AG20443 (cell line): ENCODE measurements at places on chromosomes 12 and 14.

DNA sequence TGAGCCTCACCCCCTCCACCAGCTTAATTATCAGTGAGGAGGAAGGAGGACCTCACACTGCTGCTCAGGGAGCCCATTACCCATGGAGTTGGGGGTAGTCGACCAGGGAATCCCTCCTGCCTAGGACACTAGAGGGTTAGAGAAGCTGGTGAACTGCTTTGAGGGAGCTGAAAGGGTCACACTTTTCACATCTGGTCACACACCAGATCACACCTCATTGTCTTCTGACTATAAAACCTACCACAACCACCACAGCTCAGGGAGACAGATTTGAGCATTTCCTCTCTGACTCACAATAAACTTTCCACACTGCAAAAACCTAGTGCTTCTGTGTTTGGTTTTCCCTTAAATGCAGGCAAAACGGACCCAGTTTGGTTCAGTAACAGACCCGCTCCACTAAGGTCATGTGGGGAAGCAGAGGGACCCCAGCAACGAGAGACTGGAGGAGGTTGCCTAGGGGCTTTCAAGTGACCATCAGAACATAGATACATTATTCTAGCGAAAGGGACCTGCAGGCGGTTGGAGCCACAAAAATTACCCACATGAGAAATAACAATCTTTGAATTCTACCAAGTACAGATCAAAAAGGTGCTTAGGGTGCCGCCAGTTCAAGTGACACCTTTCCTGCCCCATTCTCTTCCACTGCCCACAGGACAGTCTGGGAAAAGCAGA is 151.4 kb upstream of the AVPR1A start:
- DNase-seq, result no peak

DNA sequence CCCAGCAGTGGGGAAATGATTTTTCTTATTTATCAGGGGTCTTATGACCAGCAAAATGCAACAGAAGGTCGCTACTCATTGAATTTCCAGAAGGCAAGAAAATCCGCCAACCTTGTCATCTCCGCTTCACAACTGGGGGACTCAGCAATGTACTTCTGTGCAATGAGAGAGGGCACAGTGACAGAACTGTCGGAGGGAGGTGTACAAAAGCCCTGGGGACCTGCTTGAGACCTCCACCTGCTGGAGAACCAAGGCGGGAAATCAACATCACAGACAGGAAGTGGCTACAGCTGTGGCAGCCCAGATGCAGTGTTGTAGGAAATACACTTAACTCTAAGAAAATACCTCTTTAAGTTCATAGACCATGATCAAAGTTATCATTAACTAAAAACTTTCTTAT is 250.9 kb upstream of the OR4E1 start:
- no peak for DNase-seq

- DNase-seq, result no peak
Measured at GRCh38 chr12:31260840-31261239, 65.1 kb downstream of the SINHCAF start.

- DNase-seq, result no peak
Measured at GRCh38 chr14:67525389-67525788, 7.7 kb upstream of the PLEKHH1 start.

GRCh38 chr12:122283680-122284079 is 17.4 kb upstream of the VPS33A start:
- DNase-seq, result no peak

DNA sequence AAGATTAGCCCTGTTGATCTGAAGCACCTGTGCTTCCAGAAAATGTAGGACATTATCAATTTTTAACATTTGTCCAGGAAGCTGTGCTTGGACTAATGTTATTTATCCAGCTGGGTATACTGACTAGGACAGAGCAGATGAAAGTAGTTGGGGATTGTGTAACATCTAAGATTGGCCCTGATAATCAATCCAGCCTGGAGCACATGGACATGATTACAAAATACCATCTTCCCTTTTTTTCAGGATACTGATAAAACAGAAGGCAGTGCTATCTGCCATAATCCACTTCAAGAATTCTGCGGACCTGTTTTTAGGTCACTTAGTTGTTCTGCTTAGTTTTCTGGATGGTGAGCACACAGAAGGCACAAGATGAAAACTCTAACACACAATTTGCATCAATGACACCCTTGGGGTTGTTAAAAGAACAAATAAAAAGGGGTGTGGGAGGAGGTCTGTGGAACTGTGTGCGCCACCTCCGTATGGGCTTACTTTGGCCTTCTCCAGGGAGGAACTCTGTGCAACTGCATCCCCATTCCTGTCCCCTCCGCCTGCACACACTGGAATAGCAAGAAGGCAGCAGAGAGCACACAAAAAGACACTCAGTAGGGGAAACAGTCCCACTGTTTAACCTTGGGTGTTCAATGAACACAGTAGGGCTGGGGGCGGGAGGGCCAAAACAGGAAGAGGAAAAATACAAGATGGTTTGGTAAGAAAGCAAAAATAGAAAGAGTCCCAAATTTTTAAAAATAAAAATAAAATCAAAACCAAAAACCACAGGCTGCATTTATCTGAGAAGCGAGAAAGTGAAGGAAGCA is 31.1 kb upstream of the DUSP6 start:
- peak; percentile 33 for DNase-seq

GRCh38 chr14:101246894-101247841 is 314.1 kb upstream of the DIO3 start:
- no peak for DNase-seq

DNA sequence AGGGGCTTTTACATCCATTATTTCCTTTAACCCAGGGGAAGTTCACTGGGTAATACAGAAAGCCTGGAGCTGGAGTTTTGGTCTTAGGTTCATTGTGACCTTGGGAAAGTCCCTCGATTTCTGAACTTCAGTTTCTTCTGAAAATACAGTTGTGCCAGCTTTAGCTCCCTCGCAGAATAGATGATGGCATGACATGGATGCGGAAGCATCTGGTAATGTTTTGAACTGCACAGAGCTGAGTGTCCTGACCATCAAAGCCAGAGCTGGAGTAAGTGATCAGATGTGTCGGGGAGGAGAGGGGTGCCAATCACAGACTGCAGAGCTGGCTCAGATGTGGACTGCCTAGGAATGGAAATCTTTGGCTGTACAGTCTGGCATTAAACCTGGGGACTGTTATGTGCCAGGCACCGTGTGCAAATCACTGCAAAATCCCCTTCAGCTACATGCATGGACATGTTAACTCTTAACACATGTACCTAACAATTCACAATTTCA is 180.9 kb downstream of the ETV6 start:
- no peak for DNase-seq

DNA sequence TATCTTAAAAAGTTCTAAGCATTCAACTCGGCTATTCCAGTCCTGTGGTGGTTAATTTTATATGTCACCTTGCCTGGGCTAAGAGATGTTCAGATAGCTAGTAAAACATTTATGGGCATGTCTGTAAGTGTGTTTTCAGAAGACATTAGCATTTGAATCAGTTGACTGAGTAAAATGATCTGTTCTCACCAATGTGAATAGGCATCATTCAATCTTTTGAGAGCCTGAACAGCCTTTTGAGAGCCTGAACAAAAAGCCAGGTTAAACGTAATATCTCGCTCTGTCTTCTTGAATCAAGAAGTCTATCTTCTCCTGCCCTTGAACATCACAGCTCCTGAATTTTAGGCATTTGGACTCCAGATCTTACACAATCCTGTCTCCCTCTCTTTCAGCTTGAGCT is 1266.1 kb downstream of the LRFN5 start:
- DNase-seq, result no peak

DNA sequence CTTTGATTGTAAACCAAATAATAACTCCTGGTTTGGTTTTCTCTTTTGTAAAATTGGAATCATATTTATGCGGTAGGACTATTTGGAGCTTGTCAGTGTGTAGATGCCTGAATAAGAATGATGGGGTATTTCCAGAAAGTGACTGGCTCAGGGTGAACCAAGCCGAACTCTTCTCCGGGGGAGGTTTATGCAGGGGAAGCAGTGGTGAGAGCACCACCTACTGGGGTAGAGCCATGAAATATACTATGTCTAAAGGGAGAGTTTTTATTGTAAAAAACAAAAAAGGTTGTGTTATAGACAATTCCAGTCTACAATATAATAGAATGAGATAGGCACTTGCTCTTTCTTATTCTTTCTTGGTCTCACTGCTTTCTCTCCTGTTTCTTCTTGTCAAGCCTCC is 222.9 kb upstream of the SLC16A7 start:
- DNase-seq, result peak; percentile 35

GRCh38 chr12:53757101-53757770 is 5.5 kb upstream of the CISTR start:
- peak; percentile 88 for DNase-seq

- DNase-seq, result no peak
Measured at GRCh38 chr12:110592078-110592477, 9.0 kb upstream of the PPTC7 start.

DNA sequence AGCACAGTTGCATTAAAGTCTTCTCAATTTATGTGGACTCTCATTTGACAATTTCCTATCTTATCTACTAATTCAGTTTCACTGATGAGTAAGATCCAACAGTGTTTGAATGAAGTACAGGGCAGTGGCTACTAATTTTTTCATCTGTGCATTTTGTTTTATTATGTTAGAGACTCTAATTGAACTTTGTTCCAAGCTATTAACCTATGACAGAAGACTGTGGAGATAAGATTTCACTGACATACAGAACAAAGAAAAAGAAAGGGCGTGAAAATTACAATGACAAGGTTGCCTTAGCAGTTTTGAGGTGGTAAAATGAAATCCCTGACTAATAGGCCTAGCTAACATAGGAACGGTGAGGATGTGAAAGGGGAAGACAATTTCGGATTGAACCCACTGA is 153.2 kb upstream of the SOX5 start:
- DNase-seq, result no peak

DNA sequence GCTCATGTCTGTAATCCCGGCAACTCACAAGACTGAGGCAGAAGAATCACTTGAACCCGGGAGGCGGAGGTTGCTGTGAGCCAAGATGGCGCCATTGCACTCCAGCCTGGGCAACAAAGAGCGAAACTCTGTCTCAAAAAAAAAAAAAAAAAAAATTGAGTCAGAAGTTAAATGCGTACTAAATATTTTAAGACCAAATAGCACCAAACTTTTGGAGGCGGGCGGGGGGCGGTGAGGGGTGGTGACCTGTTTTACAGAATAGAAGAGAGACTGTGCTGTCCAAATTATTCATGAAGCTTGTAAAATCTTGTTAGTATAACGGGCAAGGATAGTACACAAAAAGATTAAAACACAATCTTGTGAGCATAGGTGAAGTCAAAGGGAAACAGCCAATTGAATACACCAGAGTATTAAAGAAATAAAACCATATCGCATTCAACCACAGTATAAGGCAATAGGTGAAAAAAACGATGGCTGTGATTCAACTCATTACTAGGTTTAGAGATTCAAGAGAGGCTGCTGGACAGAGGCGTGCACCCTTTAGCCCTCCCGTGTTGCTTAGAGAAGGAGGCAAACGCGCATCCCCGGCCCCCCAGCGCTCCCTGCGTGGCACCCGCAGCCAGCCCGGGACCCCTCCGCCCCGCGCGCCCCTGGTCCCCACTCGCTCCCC is 571 bp downstream of the ZNF891 start:
- no peak for DNase-seq

GRCh38 chr12:28874758-28875157 is 274.3 kb upstream of the FAR2 start:
- DNase-seq, result no peak

DNA sequence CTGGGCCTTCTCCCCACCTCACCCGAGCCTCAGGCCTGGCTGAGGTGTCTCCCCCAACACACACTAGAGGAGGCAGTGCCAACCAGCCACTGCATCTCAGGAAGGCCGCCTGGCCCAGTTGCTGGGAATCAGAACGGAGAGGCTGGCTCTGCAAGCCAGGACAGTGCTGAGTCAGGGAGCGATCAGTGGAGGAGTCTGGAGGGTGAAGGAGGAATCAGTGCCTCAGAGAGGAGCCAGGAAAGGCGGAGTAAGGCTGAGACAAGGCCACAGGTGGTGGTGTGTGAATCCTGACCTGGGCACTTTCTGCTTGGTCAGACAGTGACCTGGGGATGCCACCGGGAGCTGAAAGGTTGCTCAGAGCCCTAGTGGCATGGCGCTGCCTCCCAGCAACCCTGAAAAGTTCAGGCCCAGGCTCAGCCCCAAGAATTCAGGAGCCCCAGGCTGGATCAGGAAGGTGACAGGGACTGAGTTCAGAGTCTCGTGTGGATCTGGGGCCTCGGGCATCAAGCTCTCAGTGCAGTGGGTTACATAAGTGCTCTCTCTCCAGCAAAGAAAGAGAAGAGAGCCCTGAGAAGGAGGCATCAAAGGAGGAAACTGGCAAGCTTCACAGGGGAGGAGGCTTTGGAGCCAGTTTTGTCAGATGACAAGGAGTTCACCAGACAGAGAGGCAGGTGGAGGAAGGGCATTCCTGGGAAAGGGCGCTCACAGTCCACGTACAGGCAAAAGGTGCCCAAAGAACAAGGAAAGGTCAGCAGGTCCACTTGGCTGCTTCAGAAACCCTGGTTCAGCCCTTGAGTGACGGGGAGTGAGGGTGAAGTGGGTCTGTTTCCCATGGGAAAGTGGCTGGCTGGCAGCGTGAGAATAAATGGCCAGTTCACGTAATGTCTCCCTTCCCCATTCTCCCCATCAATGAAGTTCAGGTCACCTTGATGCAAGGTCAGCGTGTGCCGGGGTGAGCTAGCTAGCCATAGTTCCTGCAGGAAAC is 87.8 kb downstream of the ZFP36L1 start:
- peak; percentile 77 for DNase-seq

- DNase-seq, result no peak
Measured at GRCh38 chr12:131085816-131086591, 132.3 kb downstream of the ADGRD1 start.

DNA sequence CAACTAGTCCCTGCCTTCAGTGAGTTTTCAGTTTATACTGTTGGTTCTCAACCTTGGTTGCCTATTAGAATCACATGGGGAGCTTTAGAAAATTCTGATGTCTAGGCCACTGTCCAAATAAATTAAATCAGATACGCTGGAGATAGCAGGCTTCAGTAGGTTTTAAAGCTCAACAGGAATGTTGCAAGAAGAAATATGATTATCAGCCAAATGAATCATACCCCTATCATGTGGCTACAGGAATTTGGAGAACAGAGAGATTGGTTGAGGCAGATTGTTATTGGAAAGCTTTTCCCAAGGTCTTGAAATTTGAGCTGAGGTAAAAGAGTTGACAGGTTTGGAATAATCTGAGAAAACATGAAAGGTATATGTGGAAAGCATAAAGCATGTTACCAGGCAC is 125.3 kb downstream of the WIF1 start:
- no peak for DNase-seq

GRCh38 chr12:91613223-91613779 is 430.7 kb upstream of the DCN start:
- DNase-seq, result no peak

- DNase-seq, result no peak
Measured at GRCh38 chr12:114269153-114269552, 136.8 kb downstream of the TBX5 start.
